ENCODE measurements at places on chromosomes 3 and 15.
A peak's percentile ranks its signal among the peaks of the same experiment; 100 is the strongest.

DNA sequence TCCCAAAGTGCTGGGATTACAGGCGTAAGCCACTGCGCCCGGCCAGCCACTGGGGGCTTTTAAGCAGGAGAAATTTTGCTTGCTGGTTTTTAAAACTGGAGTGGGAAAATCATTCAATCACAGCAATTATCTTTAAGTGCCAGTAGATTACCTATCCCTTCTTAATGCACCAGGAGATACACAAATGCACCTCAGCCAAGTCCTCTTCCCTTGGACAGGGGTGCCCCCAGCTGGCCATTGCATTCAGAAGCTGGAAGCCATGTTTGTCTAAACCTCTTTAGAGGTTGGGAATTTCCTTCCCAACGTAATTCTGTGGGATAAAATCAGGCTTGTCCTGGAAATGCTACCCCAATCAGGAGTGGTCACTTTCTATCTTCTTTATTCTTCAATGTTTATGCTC, 26.6 kb downstream of the MIX23 start:
- DNase-seq = peak; percentile 66

DNA sequence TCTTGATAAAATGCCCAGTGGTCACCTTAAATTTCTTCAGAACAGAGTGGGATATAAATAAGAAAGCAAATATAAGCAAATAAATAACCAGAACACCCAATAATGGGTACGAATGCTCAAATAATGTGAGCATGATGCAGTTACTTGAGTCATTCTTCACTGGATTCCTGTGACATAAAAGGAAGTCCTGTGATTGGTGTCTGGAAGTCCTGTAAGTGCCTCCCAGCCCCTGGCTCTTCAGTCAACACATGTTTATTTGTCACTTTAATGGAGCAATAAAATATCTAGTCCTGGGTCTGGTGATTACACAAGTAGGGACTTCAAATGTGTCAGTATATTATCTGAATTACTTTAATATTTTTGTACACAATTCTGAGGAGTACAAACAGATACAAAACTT, 30.4 kb downstream of the TMEM212 start:
- DNase-seq = no peak

GRCh38 chr3:37625690-37626360, 235.9 kb upstream of the CTDSPL start:
- no peak for DNase-seq

DNA sequence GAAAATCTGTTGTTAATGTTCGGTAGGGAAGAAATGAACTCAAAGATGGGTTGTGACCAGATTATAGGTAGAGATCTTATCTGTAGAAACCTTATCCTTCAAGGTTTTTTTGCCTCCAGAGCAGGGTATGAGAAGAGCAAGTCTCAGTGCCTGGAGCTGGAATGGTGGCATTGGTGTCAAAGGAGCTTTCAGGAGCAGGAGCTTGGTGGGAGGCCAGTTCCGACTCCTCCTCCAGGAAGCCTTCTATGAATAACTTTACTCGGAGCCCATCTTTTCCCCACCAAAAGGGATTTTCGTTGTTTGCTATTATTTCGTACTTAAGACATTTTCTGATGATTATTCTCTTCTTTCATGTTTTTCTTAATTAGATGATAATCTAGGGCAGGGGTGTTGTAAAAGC, 91.8 kb downstream of the GHSR start:
- no peak for DNase-seq

DNA sequence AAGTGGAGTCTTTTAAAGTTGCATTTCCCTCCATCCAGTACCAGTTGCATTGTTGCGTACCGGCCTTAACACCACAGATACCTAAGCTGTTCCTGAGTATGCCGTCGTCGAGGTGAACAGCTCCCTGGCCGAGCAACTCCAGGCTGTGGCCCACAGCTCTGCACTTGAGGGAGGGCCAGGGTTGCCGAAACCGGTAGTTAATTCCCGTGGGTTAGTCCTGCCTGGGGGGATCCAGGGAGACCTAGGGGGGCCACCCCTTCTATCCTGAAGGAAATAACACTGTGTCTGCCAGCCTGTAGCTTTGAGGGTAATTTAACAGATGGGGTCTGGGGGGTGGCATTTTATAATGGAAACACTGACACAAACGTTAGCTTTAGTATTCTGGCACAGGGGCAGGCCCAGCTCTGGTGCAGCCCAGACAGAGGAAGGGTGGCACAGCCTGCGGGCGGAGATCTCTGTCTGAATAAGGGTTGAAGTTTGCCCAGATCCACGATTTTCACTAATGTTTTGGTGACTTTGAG, 60.8 kb downstream of the RGMA start:
- no peak for DNase-seq

- no peak for DNase-seq
These were observed 67.8 kb upstream of the ZBED2 start for GRCh38 chr3:111662907-111663306.

DNA sequence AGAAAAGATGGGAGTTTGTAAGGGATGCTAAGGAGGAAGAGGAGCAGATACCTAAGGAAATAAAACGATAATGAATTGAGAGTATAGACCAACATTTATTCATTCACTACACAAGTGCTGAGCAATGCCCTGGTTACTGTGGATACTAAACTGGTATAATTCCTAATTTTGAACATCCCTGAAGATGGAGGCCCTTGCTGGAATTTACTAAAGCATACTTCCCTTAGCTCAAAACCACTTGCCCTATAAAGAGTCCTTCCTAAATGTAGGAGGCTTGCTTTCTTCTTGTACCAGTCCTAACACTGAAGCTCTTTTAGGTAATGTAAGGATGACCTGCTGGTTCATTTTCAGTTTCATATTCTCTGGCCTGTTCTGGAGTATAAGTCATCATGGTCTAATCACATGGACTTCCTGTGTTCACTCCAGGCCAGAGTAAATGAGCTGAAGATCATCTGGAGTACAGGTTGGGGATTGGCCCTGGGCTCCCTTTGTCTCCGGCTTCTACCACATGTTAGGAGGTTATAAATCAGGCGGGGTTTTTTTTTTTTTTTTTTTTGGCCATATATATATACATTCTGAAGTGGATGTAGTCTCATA, 40.1 kb upstream of the MTMR10 start:
- no peak for DNase-seq

- DNase-seq = no peak
These were observed 162.3 kb downstream of the PGPEP1L start for GRCh38 chr15:98845138-98845884.

- DNase-seq = no peak
These were observed 14.5 kb upstream of the ARHGAP31 start for GRCh38 chr3:119279584-119280243.

- DNase-seq = peak; percentile 66
These were observed 95.0 kb downstream of the VGLL4 start for GRCh38 chr3:11548721-11549131.

- DNase-seq = no peak
These were observed 81.1 kb downstream of the SLTM start for GRCh38 chr15:58852347-58852746.

DNA sequence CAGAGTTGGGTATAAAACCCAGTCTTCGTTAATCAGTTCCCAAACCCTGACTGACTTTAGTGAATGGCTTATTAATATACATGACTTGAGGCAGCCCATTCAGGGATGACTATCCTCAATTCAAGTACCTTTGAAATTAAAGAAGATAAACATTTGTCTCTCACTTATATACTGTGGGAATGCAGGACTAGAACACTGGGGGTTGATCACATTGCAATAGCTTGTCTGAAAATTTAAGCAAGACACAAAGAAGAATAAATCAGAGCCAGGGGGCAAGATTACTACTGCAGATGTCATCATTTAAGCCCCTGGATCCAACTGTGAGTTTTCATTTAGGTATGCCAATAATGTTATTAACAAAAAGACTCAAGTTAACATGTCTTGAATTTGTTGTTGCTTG, 647.7 kb downstream of the ZPLD1 start:
- no peak for DNase-seq

GRCh38 chr15:45200799-45201556, 13.2 kb upstream of the SHF start:
- DNase-seq = peak; percentile 74

- no peak for DNase-seq
These were observed 326.0 kb upstream of the ONECUT1 start for GRCh38 chr15:53116169-53116568.

- no peak for DNase-seq
These were observed 31.5 kb upstream of the FAM81A start for GRCh38 chr15:59406446-59406845.

Data from COR-L47 (cell line).